ENCODE measurements at places on chromosomes 3 and 15.

DNA sequence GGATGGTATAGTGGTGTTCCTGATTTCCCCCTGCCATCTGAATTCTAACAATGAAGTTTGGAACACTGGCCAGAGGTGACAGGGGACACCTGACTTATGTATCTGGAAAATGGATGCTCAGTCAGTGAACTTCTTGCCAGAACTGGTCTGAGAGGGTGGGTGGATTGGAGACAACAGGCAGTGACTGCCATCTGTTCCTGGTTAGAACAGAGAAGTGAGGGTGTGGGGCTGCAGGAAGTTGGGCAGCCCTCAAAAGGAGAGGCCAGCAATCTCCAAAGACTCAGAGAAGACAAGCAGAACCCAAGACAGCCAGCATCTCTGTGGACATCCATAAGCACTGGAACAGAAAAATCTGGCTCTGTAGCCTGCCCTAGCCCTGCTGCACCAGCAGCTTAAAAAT lies 50.5 kb downstream of the ANP32A start:
- DNase-seq = no peak

DNA sequence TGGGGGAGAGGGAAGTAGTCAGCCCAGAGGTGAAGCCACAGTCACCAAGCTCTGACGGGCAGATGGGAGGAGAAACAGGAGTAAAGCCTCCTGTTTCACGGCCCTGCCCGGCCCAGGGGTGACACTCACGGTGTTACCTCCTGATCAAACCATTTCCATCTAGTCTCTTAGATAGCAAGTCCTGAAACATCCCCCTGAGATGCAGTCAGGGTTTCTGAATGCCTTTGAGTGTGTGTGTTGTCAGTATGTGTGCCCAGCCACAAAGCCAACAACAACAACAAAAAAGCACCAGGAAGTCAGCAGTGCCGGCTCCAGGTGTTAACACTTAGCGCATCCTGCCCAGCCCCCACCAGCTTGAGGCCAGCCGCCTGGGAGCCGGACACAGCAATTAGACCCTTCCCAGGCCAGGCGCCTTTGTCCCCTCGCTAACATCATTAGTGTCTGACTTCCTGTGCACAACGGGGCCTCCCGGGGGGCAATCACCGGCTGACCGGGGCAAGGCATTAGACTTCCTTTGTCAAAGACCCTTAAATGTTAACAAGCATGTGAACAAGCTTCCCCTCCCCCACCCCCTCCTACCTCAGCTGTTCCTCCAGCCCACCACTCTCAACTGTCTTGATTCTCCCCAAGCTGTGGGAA lies 34.5 kb downstream of the IL17RD start:
- no peak for DNase-seq

DNA sequence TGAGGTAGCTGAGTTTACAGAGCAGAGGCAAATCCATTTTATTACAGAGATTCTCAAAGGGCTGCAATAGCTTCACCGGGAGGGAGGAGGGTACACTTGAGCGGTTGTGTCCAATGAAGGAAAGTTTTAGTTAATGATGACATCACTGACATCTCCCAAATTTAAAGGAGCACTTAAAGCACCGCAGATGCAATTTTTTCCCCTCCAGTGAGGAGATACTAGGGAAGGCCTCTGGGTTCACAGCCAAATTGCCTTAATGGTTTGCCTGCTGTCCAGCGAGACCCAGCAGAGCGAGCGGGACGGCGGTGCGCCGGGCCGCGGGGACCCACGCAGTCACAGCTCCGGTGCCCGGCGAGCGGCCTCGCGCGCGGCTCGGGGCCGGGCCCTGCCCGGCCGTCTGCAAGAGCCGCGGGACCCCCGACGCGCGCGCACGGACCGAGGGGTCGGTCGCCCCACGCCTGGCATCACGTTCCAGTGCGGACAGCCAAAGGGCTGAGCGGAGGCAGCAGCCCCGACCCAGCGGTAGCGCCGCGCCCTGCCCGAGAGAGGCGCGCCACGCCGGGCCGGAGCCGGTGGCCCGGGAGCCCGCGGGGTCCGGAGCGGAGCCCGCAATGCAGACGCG lies 160.5 kb upstream of the CHRNA7 start:
- DNase-seq = no peak

GRCh38 chr3:169150343-169150742 lies 513.2 kb downstream of the MECOM start:
- peak; percentile 71 for DNase-seq

DNA sequence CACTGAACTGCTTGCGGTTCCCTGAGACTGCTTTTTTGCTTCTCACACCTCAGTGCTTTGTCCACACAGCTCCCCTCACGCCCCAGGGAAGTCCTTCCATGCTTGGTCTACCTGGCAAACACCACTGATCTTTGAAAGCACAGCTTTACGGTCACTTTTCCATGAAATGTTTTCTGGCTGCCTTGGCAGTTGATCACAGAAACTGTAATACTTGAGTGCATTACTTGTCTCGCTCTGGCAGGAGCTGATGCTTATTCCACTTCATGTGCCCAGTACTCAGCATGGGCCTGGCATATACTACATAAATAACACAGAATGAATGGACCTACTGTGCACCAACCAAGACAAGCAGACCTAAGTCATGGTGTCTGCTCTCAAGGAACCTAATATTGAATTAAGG lies 121.1 kb downstream of the MEX3B start:
- DNase-seq = no peak

GRCh38 chr15:90412356-90413194 lies 24.5 kb downstream of the IQGAP1 start:
- DNase-seq = peak; percentile 55

- DNase-seq = peak; percentile 70
Observed at GRCh38 chr3:49351521-49352011, 6.6 kb downstream of the GPX1 start.

DNA sequence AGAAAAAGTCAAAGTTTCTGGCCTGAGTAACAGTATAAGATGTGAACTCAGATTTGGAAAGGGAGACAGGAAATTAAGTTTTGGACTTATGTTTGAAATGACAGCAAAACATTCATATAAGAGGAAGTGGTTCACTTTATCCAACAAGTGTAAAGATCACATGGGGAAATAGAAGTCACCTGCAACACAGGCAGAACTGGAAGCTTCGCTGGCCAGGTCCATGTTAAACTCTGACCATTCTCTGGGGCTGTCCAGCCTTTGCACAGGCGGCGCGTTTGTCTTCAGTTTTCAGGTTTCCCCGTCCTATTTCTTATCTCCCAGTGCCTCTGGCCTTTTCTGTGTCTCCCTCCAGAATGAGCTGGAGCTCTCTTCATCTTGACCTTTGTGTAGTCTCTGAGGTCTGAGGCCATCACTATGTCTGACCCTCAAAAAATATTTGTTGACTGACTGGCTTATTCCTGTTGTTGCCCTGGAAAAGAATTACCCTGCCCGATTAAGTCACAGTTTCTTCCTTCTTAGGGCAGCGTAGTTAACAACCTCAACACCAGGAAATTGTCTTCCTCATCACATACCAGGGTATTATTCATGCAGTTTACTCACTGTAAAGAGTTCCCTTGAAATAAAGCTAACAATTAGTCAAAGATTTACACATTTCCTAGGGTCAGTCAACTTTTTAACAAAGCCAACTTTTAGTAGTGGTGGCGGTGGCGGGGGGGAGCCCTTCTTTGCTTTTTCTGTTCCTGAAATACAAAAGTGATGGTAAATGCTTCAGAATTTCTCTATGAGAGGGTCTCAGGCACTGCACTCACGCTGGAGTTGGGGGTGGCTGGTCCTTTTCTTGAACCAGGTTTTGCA lies 959 bp upstream of the RASA2 start:
- peak; percentile 90 for DNase-seq

DNA sequence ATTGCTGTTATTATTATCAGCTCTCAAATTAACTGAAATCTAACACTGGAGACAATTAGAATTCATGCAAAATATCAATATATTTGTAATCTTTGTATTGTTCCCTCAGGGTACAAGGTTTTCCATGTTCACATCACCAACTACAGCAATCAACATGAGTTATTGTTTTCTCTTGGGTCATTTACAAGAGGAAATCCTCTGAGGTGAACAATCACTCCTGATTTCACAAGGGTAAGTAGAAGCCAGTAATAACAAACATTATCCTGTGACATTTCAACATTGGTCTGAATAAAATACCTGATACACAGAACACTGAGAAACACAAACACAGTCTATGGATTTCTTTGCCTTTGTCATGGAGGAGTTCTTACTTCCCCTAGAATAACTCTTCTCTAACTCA lies 174.0 kb downstream of the SUCNR1 start:
- peak; percentile 92 for DNase-seq

DNA sequence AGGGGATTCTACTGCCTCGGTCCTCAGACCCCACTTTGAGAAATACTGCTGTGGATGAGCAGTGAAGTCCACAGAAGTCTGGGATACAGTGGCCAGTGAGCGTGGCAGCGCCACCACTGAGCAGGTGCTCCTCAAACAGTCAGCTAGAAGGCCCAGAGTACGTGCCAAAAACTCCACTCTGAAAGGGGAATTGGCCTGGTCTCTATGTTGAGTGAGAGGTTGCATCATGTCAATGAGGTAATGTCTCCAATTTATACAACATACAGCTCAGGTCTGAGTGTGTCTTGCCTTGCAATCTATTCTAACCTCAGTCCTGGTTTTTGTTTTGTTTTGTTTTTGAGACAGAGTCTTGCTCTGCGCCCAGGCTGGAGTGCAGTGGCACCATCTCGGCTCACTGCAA lies 53.3 kb upstream of the ETV5 start:
- no peak for DNase-seq

- DNase-seq = no peak
Observed at GRCh38 chr3:54986294-54986693, 58.4 kb upstream of the LRTM1 start.

- DNase-seq = no peak
Observed at GRCh38 chr15:48469681-48470080, 138.5 kb downstream of the DUT start.

- no peak for DNase-seq
Observed at GRCh38 chr3:10505050-10505790, at the start of gene ATP2B2. TSS of gene ATP2B2 (minus strand) at chr3:10505586. CDS start at chr3:10449543, 56,043 bp downstream.

DNA sequence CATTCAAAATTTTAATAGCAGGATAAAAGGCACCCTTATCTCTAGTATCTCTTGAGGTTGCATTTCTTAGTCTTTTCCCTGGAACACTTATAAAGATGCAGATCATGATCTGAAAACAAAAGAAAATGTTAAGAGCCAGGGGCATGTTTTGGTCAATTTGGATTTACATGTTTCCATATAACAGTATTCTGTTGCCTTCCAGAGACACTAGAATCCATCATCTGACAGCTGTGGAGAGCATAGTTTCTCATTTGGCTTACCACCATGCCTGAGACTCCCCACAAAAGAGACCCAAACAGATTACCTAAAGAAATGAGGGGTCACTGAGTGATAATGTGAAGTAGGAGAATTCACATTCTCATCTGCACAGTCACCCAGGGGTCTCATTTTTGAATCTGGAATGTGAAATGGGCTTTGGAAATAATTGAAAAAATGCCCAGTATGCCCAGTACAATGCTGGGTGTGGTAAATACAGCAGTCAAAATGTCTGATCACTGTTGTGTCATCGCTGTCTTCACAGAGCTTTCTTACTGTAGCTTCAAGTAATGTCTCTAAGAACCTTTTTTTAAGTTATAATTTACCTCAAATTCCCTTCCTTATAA lies 79.9 kb upstream of the ZBTB20 start:
- DNase-seq = no peak

- DNase-seq = peak; percentile 43
Observed at GRCh38 chr3:52317208-52318000, 1.3 kb downstream of the DNAH1 start.

GRCh38 chr15:75982468-75982867 lies 29.8 kb downstream of the NRG4 start:
- DNase-seq = no peak

DNA sequence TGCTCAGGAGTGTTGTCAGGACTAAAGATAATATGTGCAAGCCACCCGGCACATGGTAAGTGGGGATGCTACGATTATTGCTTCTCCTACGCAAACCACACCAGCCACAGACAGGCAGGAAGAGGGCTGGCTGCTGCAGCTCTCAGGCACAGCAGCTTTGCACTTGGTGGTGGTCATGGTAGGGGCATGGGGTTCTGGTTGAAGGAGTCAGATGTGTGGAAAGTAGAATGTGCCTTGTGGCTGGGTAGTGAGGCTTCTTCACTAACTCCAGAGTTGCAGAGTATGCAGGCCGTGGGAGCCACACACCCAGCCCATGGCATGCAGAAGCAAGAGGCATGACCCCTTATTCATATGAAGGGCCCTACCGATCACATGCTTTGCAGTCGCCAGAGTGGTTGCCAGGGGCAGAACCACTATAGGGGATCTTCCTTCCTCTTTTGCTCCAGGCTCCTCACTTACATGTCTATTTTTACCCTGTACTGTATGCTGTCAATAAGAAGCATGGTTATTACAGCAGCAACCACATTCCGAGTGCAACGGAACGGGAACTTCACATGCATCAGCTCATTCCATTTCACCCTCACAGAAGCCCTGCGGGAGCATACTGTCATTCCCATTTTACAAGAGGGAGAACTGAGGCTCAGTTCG lies 59.2 kb upstream of the HERC1 start:
- no peak for DNase-seq

Data from endothelial cell of umbilical vein (primary cell).